T follicular helper cell (primary cell): ENCODE measurements at places on chromosomes 7 and 10.

- DNase-seq: no peak
These were observed 516.1 kb upstream of the MGMT start for GRCh38 chr10:128950916-128951275.

- no peak for DNase-seq
These were observed 20.7 kb downstream of the TSPAN13 start for GRCh38 chr7:16774294-16774693.

DNA sequence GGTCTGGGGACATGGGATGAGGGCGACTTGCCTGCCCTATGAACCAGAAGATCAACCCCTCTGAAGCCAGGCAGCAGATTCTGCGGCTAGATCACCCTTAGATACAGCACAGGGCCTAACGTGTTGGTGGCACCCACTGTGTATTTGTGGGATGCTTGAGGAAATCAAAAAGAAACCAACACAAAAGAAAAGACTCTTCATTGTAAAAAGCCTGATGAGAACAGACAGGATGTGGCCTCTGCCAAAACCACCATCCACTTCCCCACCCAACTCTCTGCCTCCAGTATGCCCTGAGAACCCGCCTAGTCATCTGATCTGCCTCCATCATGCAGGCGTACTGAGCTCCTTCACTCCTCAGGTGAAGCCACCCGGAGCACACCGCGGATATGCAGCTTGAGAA, 97.2 kb upstream of the INSYN2A start:
- peak; percentile 7 for DNase-seq

GRCh38 chr10:103512591-103513379, 19.3 kb downstream of the NEURL1 start:
- DNase-seq: no peak

GRCh38 chr7:66957595-66958290, 36.7 kb downstream of the TMEM248 start:
- no peak for DNase-seq
